ENCODE measurements at places on chromosomes 13 and 19.

GRCh38 chr19:31545777-31546176 is 196.5 kb upstream of the TSHZ3 start:
- DNase-seq: no peak

- no peak for DNase-seq
Measured at GRCh38 chr13:20714563-20715329, 11.2 kb downstream of the IL17D start.

DNA sequence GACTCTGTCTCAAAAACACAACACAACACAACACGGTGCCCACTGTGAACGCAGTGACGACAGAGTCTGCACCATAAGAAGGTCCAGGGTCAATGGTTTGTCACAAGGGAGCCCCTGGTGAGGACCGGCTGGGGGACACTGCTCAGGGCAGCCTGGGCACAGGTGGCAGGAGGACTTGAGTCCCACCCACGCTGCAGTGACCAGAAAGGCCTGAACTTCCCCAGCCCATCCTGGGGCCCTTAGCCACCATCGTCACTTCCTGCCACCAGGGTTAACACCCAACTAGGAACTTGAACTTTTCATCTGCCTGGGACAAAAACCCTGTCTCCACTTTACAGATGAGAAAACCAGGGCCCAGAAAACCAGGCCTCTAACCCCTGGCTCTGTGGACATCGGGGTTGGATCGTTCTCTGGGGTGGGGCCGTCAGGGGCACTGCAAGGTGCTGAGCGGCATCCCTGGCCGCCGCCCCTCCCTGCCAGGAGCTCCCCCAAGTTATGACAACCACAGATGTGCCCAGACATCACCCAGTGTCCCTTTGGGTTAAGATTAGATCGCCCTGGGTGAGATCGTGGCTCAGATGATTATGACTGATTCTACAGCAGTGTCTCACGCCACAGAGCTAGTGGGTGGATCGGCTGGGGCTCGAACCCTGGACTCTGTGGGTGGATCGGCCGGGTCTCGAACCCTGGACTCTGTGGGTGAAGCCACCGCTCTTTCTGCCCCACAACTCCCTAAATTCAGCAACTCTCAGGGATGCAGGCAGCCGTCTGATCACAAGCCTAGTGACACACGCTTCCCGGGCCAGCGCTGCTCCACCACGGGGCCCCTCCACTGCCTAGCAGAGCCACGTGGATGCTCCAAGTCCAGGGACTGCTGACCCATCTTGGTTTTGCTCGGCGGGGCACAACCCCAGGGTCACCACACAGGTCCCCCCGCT is 14.0 kb downstream of the MOB3A start:
- DNase-seq: no peak

GRCh38 chr19:49855676-49856573 is 5.0 kb downstream of the PTOV1 start:
- DNase-seq: no peak

DNA sequence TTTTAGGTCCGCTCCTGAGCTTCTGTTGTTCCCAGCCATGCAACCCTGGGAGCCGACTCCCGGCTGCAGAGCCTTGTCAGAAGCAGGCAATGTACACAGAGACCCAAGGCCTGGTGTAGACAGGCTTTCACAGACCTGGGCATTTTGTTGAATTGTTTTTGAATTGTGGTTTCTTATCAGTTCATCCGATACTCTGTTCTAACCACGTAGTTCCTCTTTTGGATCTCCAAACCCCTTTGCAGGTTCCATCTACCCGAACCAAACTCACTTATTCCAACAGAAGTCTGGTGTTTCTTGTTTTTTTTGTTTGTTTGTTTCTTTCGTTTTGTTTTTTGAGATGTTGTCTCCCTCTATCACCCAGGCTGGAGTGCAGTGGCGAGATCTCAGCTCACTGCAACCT is 6.3 kb upstream of the NLRP2 start:
- DNase-seq: no peak

GRCh38 chr13:107993239-107993949 is 221.9 kb downstream of the LIG4 start:
- DNase-seq: no peak

GRCh38 chr19:3034406-3034655 is 5.3 kb upstream of the TLE2 start:
- DNase-seq: no peak

GRCh38 chr13:28495538-28496187 is 735 bp upstream of the FLT1 start:
- no peak for DNase-seq

DNA sequence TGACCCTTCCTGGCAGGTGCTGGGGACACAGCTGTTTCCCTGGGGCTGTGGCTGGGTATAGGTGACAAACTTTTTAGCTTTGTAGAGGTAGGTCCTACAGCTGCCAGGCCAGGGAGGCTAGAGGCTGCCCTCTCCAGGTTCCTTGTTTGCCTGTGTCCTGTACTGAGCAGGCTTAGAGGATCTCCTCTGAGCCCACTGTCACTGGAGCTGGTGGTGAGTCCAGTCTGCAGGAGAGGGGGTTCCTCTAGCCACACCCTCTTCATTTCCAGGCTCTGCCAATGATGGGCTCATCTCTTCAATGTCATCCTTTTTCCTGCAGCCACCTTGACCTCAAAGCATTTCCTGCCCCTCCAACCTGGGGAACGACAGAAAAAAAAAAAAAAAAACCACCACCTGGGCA is 12.6 kb upstream of the RAB11B start:
- no peak for DNase-seq

DNA sequence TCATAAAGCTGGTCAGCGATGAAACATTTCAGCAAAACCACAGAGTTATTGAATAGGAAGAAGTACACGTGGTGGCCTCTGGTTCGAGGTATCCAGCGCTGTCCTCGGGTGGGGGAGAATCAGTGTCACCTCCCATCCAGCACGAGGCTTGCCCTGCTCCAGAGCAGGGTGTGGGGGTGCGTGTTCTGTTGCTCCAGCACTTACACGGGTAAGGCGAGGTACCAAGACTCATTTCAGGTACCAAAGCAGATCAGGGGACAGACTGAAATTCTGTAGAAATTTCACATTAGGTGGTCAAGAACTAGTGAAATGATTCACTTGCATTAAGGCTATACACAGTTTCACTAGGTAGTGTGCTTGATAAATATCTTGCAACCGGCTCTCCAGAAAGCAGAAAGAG is 164.2 kb upstream of the SOX1 start:
- no peak for DNase-seq

DNA sequence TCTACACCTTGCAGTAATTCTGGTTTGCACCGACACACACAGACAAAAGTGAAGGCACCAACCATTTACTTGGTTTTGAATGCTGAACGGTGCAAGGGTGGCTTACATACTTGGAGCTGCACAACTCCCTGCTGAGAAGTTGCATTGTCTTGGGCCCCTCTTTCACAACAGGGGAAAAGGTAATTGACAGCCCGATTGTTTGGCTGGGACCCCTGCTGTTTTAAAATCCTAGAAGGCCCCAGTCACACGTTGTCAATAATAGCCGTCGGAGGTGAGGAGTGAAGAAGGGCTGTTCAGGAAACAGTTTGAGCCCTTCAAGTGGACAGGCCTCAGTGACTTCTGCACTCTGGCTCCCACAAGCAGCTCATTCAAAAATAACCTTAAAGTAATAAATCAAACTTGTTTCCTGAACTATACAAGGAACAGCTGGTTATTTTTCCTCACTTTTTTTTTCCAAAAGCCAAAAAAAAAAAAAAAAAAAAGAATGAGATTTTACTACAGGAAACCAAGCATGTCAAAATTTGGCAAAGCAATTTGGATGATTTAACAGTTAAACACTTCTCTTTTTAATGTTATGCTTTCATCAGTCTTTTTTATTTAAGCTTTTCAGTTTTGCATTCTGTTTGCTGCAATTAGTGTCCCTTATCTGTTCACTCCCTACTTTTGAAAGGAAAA is 19.0 kb upstream of the SPRY2 start:
- DNase-seq: no peak

DNA sequence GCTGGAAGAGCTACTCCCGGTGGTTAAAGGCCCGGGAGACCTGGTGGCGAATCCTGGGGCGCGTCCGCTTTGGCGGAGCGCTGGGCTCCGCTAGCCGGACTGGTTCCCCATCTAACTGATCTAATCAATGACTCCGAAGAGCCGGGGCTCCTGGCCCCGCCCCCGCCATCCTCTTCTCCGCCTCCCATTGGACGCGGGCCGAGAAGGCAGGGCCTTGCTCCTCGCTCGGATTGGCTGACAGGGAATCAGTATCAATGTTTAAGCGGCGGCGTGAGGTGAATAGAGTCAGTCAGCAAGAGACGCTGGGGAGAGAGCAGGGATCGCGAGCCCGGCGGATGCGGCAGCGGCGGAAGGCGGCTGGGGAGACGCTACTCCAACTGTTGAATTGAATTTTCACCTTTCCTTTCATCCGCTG is 1.7 kb upstream of the PCDH17 start:
- no peak for DNase-seq

DNA sequence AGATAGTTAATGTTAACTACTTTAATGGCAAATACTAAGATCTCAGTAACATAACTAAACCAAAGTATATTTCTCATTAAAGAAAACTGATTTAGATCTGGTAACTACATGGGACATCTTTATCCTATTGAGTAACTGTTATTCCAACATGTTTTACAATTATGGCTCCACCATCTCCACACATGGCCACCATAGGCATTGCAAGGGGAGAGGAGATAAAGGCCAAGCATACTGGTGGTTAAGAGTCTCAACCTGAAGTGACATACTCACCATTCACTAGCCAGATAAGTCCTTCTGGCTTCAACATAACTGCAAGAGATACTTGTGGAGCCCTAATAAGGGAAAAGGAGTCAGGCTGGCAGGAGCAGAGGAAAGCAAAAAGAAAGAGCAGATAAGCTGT is 1586.4 kb upstream of the SPRY2 start:
- DNase-seq: no peak

GRCh38 chr19:19654441-19654840 is 9.0 kb downstream of the ATP13A1 start:
- no peak for DNase-seq

GRCh38 chr19:47651691-47652090 is 42.8 kb downstream of the BICRA start:
- DNase-seq: no peak

- DNase-seq: no peak
Measured at GRCh38 chr13:113232208-113233003, 23.0 kb downstream of the CUL4A start.

DNA sequence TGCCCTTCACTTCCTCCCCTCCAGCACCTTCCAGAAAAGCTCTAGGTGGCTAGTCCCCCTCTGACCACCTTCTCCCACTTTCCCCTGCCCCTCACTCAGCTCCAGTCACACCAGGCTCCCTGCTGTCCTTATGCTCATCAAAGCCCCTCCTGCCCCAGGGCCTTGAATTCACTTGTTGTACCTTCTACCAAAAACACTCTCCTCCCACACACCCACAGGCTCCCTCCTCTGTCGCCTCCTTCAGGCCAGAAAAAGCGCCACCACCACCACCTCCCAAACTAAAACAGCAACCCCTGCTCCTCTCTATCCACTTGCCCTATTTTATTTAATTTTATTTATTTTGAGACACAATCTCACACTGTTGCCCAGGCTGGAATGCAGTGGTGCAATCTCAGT is 4.8 kb upstream of the CEACAM16 start:
- no peak for DNase-seq

GRCh38 chr19:10096615-10096963 is 5.9 kb downstream of the ANGPTL6 start:
- DNase-seq: no peak

- DNase-seq: no peak
Measured at GRCh38 chr13:50257646-50258045, 242.4 kb downstream of the KCNRG start.

- no peak for DNase-seq
Measured at GRCh38 chr13:36981156-36981743, 17.9 kb downstream of the ALG5 start.

GRCh38 chr19:1310853-1311180 is 25.1 kb downstream of the EFNA2 start:
- no peak for DNase-seq

- no peak for DNase-seq
Measured at GRCh38 chr19:17758515-17758914, 7.2 kb downstream of the FCHO1 start.

- no peak for DNase-seq
Measured at GRCh38 chr19:47820410-47820809, 1.3 kb upstream of the CRX start.

DNA sequence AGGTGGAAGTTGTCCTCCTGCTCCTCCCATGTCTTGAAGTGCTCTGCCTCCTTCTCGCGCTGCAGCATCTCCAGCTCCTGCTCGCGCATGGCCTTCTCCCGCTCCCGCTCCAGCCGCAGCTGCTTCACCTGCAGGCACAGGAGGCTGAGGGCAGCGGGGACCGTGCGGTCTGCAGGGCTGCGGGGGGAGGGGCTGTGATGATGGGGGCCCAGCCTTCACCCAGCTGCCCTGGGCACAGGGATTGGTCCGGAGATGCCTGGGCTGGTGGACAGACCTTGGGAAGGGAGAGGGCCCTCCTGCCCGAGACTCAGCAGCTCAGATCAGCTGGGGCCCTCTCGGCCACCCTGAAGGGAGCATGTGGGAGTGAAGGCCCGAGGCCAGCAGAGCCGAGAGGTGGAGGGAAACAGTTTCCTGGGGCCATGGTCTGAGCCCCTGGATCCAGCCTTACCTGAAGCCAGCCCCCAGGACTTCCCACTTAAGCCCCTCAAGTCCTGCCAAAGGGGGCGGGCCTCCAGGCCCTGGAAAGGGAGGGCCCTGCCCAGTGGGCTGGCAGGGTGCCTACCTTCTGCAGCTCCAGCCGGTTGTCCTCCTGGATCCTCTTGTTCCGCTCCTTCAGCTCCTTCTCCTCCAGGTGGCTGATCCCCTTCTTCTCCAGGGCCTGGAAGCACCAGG is 6.3 kb downstream of the CACTIN start:
- DNase-seq: no peak

GRCh38 chr13:69028936-69029335 is 1078.7 kb upstream of the ATXN8OS start:
- DNase-seq: no peak

- DNase-seq: no peak
Measured at GRCh38 chr13:67740871-67741535, 510.9 kb upstream of the PCDH9 start.

- DNase-seq: no peak
Measured at GRCh38 chr13:100506600-100507422, 81.8 kb downstream of the GGACT start.

- DNase-seq: no peak
Measured at GRCh38 chr13:60331249-60332012, 65.6 kb upstream of the TDRD3 start.

DNA sequence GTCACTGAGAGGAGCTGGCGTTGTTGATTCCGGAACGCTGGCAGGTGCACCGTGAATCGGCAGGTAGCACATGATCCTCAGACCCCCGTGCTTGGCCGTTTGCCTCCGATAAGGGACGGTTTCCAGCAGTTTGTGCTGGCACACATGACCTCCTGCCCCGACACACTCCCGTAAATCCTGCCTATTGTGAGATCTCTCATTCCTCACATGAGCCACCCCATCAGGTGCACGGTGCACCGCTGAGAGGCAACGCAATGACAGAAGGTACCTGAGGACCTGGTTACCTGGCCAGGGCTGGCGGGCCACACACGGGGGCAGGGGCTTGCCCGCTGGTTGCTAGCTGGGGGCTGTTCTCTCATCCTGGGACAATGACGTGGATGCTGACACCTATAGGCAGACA is 2.1 kb upstream of the ADPRHL1 start:
- no peak for DNase-seq
